ENCODE measurements at places on chromosomes 7 and 10.

DNA sequence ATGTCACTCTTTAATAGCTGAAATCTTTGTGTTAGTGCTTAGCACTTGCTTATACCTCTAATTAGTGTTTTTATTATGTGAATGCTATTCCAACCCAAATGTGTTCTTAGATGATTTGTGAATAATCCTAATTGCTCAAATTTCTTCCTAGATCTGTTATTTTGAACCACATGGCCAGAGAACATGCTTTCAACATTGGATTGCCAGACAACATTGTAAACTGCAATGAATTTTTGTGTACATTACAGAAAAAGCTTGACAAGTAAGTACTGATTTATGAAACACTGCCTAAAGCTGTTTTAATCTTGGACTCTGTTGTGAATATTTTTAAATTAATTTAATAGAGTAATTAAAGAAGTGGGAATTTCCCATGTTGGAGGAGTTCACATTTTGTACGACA lies 121.1 kb downstream of the ZNF277 start:
- no peak for DNase-seq

GRCh38 chr7:155192961-155193640 lies 104.6 kb upstream of the INSIG1 start:
- DNase-seq: no peak

DNA sequence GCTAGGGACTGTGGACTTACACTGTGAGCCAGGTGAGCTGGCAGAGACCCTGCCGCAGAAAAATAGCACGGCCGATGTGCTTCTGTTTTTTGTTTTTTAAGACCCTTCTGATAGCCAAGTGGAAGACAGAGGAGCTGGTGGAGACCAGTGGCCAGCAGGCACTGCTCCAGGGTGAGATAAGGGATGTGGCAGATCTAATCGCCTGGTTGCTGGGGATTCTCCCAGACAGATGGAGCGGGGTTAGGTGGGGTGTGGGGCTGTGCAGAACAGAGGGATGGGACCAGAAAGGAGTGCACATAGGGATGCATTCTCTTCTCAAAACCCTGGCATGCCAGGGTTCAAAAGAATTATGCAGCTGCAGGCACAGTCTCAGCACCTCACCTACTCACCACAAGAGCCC lies 82.2 kb downstream of the VOPP1 start:
- DNase-seq: no peak

GRCh38 chr7:55127622-55128081 lies 108.8 kb downstream of the EGFR start:
- DNase-seq: no peak

GRCh38 chr7:29341156-29341555 lies 146.6 kb downstream of the CHN2 start:
- no peak for DNase-seq

Measured in stimulated activated CD4-positive, alpha-beta T cell treated with anti-CD3 and anti-CD28 coated beads, Interleukin-2, amount 100 ng/mL, for 48 hours (primary cell).